ENCODE measurements at places on chromosomes 3 and 15.

- peaks cover 62% of the 10 kb centered on the region for H3K36me3 ChIP-seq
- H3K27ac ChIP-seq = no peak overlapping the region
- H3K4me3 ChIP-seq = no peak overlapping the region
- peaks cover 17% of the 10 kb centered on the region for H3K4me1 ChIP-seq
- H3K27me3 ChIP-seq = no peaks in the 10 kb centered on the region
- no peak for DNase-seq
Measured at GRCh38 chr3:177045767-177046166, 151.5 kb downstream of the TBL1XR1 start.

GRCh38 chr3:15713364-15713763 lies 84.4 kb downstream of the ANKRD28 start:
- DNase-seq = no peak
- no peak overlapping the region for H3K4me3 ChIP-seq
- H3K27me3 ChIP-seq = no peaks in the 10 kb centered on the region
- H3K36me3 ChIP-seq = peaks cover 13% of the 10 kb centered on the region
- no peaks in the 10 kb centered on the region for H3K4me1 ChIP-seq
- H3K27ac ChIP-seq = no peak overlapping the region

DNA sequence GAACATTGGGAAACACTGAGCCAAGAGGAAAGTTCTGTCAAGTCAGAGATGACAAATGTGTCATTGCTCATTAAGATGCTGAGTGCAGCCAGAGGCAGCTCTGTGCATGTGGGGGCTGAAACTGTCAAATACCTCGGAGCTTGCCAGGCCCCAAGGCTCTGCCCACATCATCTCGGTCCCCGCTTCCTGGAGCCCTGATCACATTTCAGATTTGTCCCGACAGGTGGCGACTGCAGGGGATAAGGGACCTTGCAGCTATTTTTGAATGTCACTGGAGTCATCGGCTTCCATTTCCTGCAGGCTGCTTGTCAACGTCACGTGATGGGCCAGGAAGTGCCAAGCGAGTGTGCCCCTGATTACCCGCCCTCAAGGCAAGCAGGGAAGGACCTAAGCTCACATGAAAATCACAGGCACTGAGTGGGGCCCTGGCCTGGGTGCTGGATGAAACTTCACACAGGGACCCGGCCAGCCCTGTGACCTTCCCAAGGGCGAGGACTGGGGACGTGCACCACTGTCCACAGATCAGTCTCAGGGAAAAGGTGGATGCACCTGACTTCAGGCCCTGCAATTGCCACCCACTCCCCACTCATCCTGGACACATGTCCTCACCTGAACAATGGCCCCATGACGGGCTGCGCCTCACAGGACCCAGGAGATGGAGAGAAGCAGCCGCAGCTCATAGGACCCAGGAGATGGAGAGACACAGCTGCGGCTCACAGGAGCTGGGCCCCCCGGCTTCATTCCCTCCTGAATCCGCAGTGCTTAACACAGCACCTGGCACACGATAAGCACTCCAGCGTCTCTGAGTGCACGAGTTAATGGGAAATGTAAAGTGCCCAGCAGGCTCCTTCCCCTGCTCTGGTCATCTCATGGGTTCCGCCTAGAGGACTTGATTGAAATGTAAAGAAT lies 73.4 kb downstream of the NUP210 start:
- DNase-seq = peak; percentile 81
- H3K36me3 ChIP-seq = peaks cover 54% of the 10 kb centered on the region
- H3K4me3 ChIP-seq = no peak overlapping the region
- H3K27ac ChIP-seq = peak overlapping the region; percentile 85

- no peaks in the 10 kb centered on the region for H3K4me1 ChIP-seq
Measured at GRCh38 chr3:191430103-191430502, 30.9 kb upstream of the PYDC2 start.

DNA sequence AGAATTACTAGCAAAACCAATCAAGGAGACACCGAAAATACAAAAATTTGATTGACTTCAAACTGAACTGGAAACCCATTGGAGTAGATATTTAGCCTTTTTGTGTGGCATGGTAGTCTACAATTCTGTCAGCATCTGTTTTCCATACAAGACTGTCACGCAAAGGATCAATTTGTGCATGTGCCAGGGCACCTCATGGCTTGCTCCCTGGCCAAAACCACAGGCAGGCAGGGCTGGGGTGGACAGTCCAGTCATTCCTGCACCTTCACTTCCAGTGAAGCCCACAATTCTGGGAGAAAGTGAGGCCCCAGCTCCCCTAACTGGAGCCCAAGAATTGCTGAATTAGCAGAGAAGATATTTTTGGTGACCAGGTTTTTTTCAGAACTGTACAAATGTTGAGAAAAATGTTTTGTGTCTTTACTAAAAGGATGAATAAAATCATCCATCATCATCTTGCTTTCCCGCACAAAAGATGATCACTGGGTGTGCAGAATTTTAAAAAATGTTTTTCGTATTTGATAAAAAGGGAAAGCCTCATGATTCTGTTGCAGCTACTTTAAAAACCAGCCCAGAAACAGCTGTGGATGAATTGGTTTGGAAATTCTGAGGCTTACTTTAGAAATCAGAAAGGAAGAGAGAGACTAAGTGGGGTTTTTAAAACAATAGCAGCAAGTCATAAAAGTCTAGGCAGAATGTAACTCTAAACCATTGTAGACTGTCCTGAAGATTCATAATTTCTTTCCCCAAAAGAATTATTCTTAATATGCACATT lies 86.4 kb downstream of the PCCB start:
- H3K4me1 ChIP-seq = no peaks in the 10 kb centered on the region
- H3K36me3 ChIP-seq = peaks cover 52% of the 10 kb centered on the region
- no peak overlapping the region for H3K4me3 ChIP-seq
- DNase-seq = no peak

- no peaks in the 10 kb centered on the region for H3K36me3 ChIP-seq
- H3K27ac ChIP-seq = no peak overlapping the region
- H3K4me1 ChIP-seq = no peaks in the 10 kb centered on the region
Measured at GRCh38 chr3:166488977-166489672, 651.9 kb upstream of the BCHE start.

GRCh38 chr15:86611417-86612040 lies 531.9 kb downstream of the AGBL1 start:
- no peak for DNase-seq
- H3K4me1 ChIP-seq = peaks cover 22% of the 10 kb centered on the region
- peaks cover 5% of the 10 kb centered on the region for H3K36me3 ChIP-seq
- no peaks in the 10 kb centered on the region for H3K27me3 ChIP-seq
- H3K27ac ChIP-seq = no peak overlapping the region

- no peaks in the 10 kb centered on the region for H3K27me3 ChIP-seq
- no peak for DNase-seq
- H3K4me3 ChIP-seq = no peak overlapping the region
- H3K27ac ChIP-seq = no peak overlapping the region
- peaks cover 57% of the 10 kb centered on the region for H3K4me1 ChIP-seq
Measured at GRCh38 chr3:18729671-18730070, 304.5 kb upstream of the SATB1 start.

DNA sequence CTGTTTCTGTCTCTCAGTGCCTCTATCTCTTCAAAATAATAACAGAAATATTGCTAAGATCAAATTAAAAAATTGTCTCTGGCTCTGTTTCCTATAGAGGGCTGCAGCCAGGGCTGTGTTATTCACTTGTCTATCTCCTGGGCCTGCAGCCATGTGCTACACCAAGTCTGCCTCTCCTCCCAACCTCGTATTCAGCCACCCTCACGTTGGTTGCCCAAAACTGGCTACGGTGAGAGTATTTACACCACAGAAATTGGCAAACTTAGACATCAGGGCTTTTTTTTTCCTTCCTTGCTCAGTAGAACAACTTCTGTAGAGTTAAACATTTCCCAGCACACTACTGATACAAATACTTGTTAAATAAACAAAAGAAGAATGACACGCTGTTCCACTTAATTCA lies 320.9 kb upstream of the ICE2 start:
- H3K4me3 ChIP-seq = no peak overlapping the region
- DNase-seq = peak; percentile 30

DNA sequence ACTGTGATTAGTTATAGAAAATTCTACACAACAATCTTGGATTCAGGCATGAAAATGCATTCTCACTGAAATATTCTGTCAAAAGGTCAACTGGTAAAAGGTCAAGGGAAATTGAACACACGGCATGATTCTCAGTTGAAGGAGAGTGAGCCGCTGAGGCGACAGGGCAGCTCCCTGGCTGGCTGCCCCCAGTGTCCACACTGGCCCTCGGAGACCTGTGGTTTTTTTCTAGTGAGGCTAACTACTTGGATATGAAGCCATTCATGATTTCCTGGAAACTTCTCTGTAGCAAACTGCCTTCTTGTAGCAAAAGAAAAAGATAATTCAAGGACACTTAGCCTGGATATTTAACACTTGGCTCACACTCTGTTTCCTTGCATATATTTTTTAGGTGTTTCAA lies 37.2 kb downstream of the AADACL2 start:
- H3K36me3 ChIP-seq = no peaks in the 10 kb centered on the region

GRCh38 chr15:29134641-29135308 lies 134.8 kb downstream of the NSMCE3 start:
- H3K4me3 ChIP-seq = no peak overlapping the region
- DNase-seq = no peak
- H3K27me3 ChIP-seq = peaks cover 15% of the 10 kb centered on the region
- peaks cover 7% of the 10 kb centered on the region for H3K4me1 ChIP-seq
- no peaks in the 10 kb centered on the region for H3K36me3 ChIP-seq

- no peaks in the 10 kb centered on the region for H3K4me1 ChIP-seq
- no peaks in the 10 kb centered on the region for H3K36me3 ChIP-seq
- DNase-seq = no peak
- H3K4me3 ChIP-seq = no peak overlapping the region
Measured at GRCh38 chr15:78983146-78983918, 38.5 kb upstream of the CTSH start.

DNA sequence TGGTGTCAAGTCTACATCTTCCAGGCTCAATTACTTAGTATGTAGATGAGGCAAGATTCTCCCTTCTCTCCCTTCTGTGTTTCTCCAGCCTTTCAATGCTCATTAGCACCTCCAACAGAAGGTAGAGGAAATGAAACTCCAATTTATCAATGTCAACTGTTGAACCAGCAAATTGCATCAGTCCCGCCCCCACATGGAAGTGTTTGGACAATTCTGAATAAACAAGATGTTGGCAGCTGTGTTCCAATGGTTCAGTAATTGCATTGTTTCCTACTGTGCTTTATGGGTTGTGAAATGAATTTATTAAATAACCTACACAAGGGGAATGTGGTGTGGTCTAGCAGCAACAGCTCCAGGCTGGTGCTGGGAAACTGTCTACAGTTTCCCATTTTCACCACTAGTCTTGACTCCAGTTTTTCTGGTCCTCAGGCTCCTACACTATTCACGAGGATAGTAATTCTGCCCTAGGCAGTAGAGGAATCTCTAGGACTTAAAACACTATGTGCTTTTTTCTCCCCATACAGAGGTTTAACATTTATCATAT lies 91.9 kb downstream of the MB21D2 start:
- no peak overlapping the region for H3K4me3 ChIP-seq
- H3K36me3 ChIP-seq = peaks cover 4% of the 10 kb centered on the region
- no peak overlapping the region for H3K27ac ChIP-seq
- H3K27me3 ChIP-seq = no peaks in the 10 kb centered on the region

GRCh38 chr3:53079791-53080555 lies 34.1 kb upstream of the SFMBT1 start:
- DNase-seq = no peak
- H3K36me3 ChIP-seq = no peaks in the 10 kb centered on the region
- no peaks in the 10 kb centered on the region for H3K4me1 ChIP-seq
- no peak overlapping the region for H3K27ac ChIP-seq

DNA sequence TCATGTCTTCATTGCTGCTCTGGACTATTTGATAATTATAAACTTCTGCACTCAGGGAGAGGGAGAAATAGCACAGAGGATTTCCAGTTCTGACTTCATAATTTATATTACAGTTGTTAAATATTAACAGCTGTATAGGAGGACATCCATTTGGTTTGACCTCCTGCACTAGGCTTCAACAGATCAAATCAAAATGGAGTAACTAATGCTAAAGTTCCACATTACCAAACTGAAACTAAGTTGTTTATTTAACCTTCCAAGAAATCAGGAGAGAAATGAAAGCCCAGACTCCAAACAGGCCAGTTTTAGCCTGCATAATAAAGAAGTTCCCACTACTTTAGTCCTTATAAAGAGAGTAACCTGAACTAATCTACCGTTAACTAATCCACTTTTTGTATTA lies 4.6 kb downstream of the PLSCR2 start:
- peaks cover 8% of the 10 kb centered on the region for H3K36me3 ChIP-seq
- H3K4me1 ChIP-seq = peaks cover 22% of the 10 kb centered on the region
- H3K4me3 ChIP-seq = no peak overlapping the region
- no peak overlapping the region for H3K27ac ChIP-seq

- peaks cover 51% of the 10 kb centered on the region for H3K27me3 ChIP-seq
- H3K4me3 ChIP-seq = no peak overlapping the region
- no peaks in the 10 kb centered on the region for H3K4me1 ChIP-seq
Measured at GRCh38 chr3:134274571-134274970, 23.9 kb upstream of the RYK start.

DNA sequence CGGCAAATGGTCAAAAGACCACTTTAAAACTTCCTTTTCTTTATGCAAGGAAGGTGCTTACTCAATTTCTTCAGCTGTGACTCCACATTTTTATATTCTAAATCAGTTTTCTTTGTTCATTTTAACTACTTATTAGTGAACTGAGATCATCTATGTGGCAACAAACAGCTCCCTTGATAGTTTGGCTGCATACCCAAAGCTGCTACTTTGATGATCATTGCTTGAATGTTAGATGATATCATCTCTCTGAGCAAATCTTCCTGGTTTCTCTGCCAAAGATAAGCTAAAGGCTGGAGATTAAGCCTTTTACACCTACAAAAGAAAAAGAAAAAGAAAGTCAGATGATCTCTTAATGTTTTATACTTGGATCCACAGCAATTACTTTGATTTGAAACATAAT lies 95.5 kb downstream of the DPH6 start:
- no peaks in the 10 kb centered on the region for H3K4me1 ChIP-seq
- DNase-seq = no peak
- no peak overlapping the region for H3K27ac ChIP-seq
- peaks cover 4% of the 10 kb centered on the region for H3K36me3 ChIP-seq
- no peak overlapping the region for H3K4me3 ChIP-seq

- no peaks in the 10 kb centered on the region for H3K4me1 ChIP-seq
- peaks cover 5% of the 10 kb centered on the region for H3K27me3 ChIP-seq
- H3K36me3 ChIP-seq = no peaks in the 10 kb centered on the region
- DNase-seq = no peak
- no peak overlapping the region for H3K27ac ChIP-seq
Measured at GRCh38 chr3:69888040-69888942, 111.2 kb upstream of the SAMMSON start.

GRCh38 chr3:46617941-46618340 lies 5.6 kb downstream of the FAM240A start:
- no peak for DNase-seq
- no peak overlapping the region for H3K4me3 ChIP-seq
- no peaks in the 10 kb centered on the region for H3K36me3 ChIP-seq
- H3K4me1 ChIP-seq = peaks cover 2% of the 10 kb centered on the region
- no peak overlapping the region for H3K27ac ChIP-seq

GRCh38 chr3:101817992-101818391 lies 31.3 kb upstream of the NFKBIZ start:
- no peak for DNase-seq
- H3K36me3 ChIP-seq = peaks cover 51% of the 10 kb centered on the region
- peaks cover 60% of the 10 kb centered on the region for H3K4me1 ChIP-seq

DNA sequence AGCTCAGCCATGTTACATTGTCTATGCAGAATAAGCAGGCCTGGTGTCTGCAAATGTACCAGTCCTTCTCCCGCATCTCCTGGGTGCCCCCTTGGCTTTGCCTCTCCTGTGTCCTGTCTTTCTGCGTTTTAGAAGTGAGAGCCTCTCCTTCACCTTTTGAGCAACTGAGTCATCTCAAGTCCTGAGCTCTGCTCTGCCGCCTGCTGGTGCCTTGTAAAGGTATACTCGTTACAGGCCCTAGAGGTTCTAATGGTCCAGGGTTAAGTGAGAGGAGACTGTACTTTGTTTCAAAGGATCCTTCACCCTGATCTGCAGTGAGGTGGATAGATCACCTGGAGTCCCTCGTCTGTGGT lies 12.6 kb downstream of the GHRL start:
- H3K4me3 ChIP-seq = no peak overlapping the region
- H3K27ac ChIP-seq = no peak overlapping the region
- peaks cover 35% of the 10 kb centered on the region for H3K4me1 ChIP-seq
- H3K36me3 ChIP-seq = peaks cover 12% of the 10 kb centered on the region
